ENCODE measurements at places on chromosomes 6 and 20.

GRCh38 chr6:16812993-16813392 lies 51.7 kb upstream of the ATXN1 start:
- no peak for DNase-seq

GRCh38 chr6:133756078-133756695 lies 132.7 kb upstream of the TCF21 start:
- DNase-seq = no peak

DNA sequence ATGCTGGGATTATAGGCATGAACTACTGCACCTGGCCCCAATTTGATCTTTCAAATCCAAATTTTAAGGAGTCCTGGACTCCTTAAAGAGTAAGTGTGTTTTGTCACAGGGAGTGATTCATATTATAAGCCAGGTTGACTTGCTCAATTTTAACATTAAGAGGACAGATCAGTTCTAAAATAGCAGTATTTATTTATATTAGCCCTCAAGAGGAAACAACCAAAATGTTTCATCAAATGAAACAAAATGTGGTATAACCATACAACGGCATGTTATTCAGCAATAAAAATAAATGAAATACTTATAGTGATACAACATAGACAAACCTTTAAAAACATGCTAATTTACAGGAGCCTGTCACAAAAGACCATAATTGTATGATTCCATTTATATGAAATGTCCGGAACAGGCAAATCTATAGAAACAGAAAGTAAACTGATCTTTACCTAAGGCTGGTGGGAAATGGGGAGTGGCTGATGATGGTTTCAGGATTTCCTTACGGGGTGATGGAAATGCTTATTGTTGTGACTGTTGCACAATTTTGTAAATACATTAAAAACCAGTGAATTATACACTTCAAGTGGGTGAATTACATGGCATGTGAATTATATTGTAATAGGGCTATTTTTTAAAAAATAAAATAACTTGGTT lies 637.4 kb downstream of the MMUT start:
- DNase-seq = peak; percentile 44

GRCh38 chr6:31559606-31559957 lies 12.2 kb downstream of the NFKBIL1 start:
- DNase-seq = no peak

GRCh38 chr20:58706150-58706892 lies 13.7 kb downstream of the NPEPL1 start:
- DNase-seq = no peak

GRCh38 chr20:35561268-35561667 lies 19.4 kb downstream of the ERGIC3 start:
- peak; percentile 33 for DNase-seq

GRCh38 chr6:35318196-35319171 lies 20.9 kb downstream of the DEF6 start:
- DNase-seq = peak; percentile 81

All from epithelial cell of esophagus (primary cell).